Osteocyte (in vitro differentiated cells): ENCODE measurements at places on chromosomes 13 and 19. TPM values are rescaled to one million over a fixed set of nuclear protein-coding genes. Genes with fewer than 3 reads are reported as not detected.

DNA sequence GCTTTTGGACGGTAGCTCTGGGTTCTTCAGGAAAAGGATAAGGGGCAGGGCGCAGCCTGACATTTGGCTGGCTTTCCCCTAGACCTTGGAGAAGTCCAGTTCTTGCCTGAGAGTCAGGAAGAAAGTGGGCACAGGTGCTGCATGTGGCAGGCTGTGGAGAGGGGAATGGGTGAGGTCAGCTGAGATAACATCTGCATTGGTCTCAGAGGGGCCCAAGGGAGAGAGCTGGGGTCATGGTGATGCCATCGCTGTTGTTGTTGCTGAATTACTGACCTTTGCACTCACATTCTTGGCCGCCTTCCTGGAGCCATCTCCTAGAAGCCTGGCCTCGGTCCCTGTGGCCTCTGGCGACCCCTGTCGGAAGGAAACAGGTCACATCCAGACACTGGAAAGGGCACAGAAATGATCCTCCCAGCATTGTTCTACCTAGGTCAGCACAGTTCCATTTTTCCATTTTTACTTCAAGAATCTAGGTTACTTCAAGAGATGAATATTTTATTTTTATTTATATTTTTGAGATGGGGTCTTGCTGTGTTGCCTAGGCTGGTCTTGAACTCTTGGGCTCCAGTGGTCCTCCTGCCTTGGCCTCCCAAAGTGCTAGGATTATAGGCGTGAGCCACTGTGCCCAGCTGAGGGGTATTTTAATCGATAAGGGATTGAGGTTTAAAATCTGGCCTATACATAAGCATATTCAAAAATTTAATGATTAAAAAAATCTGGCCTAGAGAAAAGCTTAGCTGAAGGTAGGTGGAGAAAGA, 6.5 kb upstream of the LIPE start:
- DNase-seq = no peak

DNA sequence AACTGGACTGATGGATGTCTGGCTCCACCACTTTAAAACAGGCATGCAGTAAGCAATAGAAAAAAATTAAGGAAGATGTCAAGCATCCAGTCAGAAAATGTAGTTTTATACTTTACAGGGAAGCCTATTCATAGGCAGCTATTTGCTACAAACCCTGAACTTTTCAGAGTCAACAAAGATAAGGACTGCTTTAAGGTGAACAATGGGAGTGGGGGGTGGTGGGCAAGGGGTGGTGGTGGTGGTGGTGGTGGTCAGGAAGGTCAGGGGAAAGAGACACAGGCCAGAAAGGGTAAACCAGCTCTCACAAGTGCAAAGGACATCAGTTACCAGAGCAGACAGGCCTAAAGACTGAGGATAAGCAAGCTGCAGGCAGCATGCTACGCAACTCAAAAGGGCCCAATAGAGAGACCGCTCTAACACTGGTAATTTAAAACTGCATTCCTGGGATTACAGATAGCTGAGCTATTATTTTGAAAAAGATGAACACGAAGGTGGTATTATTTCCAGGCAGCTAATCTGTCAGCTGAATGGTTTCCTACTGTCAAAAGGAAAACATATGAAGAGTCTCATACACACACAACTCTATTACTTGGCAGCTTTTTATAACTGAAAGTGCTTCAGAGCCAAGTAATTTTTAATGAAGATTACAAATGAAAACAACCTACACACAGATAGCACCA, 14.8 kb downstream of the BRD4 start:
- no peak for DNase-seq

- no peak for DNase-seq
Measured at GRCh38 chr13:109548374-109548773, 238.0 kb downstream of the IRS2 start.

DNA sequence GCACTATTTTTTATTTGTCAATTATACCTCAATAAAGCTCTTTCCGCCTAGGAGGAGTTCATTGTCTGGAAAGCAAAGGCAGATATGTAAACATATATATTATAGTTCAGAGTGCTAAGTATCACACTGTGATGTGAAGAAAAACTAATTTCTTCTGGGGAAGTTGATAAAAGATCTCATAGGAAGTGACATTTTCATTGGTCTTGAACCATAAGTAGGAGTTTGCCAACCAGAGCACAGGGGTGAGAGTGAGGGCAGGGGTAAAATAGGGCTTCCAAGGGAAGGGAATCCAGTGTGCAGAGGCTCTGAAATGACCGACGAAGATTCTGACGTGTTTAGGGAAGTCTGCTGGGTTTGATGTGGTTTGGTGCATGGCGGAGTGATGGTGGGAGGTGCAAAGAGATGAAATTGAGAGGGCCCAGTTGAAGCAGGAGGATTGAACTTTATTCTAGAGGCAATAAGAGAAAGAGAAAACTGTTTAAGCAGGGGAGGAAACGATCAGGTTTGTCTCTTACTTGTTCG, 780 bp upstream of the GTF2F2 start:
- no peak for DNase-seq

DNA sequence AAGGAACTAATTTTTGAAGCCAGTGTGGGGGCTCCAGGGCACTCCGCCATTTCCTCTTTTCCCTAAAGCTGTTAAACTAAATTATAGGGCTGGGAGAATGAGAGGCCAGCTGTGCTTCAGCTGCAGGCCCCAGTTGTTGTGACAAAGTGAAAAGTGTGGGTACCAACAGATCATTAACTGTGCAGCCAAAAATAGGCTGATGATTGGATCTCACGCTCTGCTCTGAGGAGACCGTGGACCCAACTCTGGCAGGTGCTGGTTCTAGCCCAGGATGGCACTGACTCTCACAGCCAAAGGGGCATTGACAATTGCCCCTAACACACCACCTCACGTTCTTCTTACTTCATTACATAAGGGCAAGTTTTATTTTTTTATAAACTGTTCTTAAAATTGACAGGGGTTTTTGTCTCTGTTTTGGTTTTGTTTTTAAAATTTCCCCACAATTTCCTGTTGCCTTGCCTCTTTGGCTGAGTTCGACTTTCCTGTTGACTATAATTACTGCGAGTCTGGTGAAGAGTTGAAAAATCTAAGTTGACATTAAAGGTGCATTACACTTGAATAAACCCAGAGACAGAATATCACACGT, 391.0 kb downstream of the FGF9 start:
- no peak for DNase-seq

PSPN gene
- total RNA-seq = 3.2 and 3.5 TPM in 2 replicates

LILRA1 gene
- total RNA-seq = not detected in 2 replicates

STARD13 gene
- 64.8 and 72.0 TPM in 2 replicates for total RNA-seq

- DNase-seq = no peak
Measured at GRCh38 chr19:1590641-1591397, 1.8 kb downstream of the MBD3 start.

PCSK4 gene
- 3.2 and 5.7 TPM in 2 replicates for total RNA-seq
